Stimulated activated CD8-positive, alpha-beta memory T cell treated with anti-CD3 and anti-CD28 coated beads, Interleukin-7, amount 100 ng/mL, for 24 hours (primary cell): ENCODE measurements at places on chromosomes 3 and 15.

GRCh38 chr3:52527732-52528585 lies 5.7 kb downstream of the NT5DC2 start:
- no peak for DNase-seq

DNA sequence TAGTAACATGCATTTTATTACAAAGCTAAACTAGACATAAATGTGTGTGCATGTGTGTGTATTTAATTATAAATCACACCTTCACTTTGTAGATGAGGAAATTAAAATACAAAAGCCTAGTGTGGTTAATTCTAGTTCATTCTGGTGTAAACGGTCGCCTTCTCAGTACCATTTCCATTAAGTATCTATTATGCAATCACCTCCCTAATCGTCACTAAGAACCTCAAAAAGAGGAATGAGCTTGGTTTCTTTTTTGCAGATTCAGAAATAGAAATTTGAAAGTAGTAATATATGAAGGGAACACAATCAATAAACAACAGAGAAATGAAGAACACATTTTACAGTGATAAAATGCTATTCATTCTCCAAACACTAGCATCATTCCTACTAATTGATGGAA lies 233.2 kb downstream of the ZBBX start:
- DNase-seq = no peak

DNA sequence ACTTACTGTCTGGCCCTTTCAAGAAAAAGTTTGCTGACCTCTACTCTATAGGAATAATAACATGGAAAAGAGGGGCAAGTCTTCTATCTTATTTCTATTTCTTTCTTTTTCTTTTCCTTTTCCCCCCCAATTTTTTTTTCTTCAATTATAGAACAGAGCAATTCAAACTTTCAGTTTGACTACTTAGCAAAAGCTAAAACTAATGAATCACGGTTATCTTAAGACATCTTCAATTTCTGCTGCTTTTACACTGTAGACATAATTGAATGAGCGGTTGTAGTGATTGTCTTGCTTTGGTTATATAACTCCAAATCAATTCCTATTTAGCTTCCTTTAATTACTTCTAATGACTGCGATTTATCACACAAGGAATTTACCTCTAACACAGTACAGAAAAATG lies 74.3 kb upstream of the P2RY1 start:
- no peak for DNase-seq

GRCh38 chr15:101204739-101205535 lies 46.9 kb downstream of the CHSY1 start:
- DNase-seq = no peak

DNA sequence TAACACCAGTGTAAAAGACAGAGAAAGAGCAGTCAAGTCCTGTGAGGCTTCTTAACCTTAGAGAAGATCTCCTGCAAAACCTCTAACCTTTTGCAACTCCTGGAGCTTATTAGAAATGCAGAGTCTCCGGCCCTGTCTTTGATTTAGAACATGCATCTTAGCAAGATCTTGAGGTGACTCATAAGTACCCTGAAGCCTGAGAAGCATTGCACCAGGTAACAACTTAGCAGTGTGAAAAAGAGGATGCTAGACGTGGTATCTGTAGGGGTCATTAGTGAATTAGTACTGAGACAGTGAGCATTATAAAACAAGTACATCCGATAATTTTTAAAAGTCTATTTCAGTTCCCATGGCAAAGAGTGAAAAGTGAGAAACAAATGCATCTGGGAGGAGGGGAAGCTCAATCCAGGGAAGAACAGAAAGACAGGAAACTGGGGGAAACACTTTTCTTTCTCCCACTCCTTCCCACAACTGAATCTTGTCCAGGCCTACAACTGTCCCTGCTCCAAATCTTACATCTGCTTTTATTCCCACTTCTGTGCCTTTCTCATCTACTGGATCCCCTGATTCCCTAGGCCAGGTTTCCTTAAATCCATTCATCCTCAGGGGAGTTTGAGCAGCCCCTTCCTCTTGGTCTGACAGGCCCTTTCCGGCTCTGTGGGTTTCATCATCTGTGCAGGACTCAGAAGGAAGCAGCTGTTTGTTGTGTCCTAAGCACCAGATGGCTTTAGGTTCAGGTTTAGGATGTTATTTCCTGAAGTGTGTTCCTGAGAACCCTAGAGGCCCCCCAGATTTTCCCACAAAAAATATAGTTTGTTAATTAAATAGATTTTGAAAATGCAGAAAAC lies 128.1 kb upstream of the IL12A start:
- no peak for DNase-seq

GRCh38 chr3:101635954-101636798 lies 40.8 kb downstream of the ZBTB11 start:
- DNase-seq = peak; percentile 49

- no peak for DNase-seq
Measured at GRCh38 chr3:48294611-48295263, 38.7 kb downstream of the SPINK8 start.

DNA sequence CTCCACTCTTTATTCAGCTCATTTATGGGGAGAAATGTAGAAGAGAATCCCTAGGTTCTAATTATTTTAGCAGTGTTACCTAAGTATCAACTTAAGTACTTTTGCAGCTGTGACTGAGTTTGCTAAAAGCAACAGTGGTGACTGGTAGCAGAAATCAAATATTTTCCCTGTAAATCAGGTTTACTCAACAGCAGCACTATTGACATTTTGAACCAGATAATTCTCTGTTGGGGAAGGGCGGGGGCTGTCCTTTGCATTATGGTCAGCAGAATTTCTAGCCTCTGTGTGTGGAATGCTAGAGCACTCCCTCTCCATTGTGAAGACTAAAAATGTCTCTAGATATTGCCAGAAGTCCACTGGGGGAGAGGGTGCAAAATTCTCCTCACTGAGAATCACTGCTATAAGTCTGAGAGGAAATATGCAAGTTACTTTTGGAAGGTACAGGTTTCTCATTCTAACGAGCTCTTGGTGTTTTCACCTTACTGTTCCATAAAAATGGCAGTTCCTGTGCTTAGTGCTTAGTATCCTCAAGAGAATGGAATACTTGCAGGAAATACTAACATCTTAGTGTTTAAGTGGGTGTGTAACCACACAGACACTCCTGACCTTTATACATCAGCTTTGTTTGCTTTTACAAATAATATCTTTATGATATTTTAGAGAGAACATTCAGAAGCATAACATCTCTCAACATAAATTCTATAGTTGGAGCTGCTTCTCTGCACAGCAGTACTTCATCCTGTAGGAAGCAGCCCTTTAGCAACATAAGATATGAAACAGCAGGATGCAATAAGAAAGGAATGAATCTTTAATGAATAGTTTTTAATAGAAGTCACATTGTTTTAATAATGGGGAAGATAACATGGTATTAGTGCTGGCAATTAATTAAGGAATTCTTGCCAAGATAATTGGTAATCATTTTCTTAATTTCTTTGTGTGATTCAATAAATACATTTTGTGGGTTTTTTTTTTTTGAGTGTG lies 246.5 kb upstream of the GOLIM4 start:
- DNase-seq = no peak

DNA sequence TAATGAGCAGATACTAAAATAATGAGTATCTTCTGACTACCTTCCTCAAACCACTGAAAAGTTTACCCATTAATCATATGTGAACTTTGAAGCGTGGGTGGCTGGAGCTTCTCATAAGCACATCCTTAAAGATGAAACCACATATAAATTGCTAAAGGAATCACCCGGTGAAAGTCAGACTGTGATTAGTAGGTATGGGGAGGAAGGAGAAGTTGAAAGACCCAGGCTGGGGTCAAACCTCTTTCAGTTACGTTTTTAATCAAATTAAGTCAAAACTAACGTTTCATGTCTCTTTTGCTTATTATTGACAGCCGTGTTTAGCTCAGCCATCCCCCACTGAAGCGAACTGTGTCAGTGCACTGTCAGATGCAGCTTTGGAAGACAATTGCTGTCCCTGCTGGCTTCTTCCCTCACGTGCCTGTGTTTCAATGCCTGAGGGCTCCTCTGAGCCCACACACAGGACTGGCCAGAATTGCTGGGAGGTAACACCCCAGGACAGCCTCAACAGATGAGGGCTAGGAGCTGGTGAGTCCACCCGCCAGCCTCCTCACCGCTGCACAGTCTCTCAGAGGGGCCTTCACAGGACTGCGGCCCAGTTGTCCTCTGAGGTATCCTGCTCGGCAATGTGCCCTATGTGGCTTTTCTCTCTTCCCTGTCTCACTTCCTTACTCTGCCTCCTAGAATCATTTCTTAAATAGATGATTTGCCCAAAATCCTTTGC lies 29.3 kb upstream of the SH3BP5 start:
- DNase-seq = peak; percentile 25

DNA sequence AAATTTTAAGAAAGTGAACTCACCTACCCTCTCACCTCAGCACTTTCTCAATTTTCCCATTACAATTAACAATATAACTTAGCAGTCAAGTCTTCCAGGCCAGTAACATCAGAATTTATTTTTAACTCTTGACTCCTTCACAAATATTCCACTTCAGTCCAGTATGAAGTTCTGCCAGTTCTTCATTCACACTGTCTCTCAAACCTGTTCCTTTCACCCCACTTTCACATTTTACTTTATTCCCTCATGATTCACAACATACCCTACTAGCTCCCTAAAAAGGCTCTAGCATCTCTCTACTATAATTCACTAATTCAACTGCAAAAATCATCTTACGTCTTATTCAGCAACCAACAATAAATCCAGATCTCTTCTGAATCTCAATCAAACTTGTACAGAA lies 3.8 kb downstream of the GSK3B start:
- no peak for DNase-seq

- DNase-seq = no peak
Measured at GRCh38 chr3:42591811-42592210, 1.2 kb downstream of the SS18L2 start.

DNA sequence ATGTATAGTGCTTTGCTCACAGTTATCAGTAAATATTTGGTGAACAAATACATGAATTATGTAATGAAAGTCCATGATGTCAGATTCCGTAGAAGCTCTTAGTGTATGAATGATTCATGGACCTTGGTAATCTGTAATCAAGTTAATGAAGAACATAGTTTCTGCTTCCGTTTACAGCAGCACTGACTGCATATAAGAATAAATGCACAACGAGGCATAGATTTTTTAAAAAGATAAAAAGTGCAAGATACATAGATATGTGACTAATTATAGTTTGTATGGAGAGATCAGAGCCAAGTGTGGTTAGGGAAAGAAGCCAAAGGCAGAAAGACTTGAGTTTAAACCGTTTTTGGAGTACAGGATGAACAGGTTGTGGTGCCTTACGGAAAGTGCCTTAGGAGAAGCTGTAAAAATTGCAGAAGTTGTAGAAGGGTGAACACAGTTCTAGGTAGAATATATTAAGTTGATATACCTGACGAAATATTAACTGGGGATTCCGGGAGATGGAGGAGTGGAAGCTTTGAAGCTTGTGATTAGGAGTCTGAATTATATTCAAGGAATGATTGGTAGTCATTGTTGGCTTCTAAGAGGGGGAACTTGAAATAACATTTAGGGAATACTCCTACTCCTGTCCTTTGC lies 293.1 kb downstream of the NLGN1 start:
- DNase-seq = no peak

GRCh38 chr15:36401586-36401966 lies 177.8 kb upstream of the CDIN1 start:
- no peak for DNase-seq
